ENCODE measurements at places on chromosomes 2 and 18.
A peak's percentile ranks its signal among the peaks of the same experiment; 100 is the strongest.

DNA sequence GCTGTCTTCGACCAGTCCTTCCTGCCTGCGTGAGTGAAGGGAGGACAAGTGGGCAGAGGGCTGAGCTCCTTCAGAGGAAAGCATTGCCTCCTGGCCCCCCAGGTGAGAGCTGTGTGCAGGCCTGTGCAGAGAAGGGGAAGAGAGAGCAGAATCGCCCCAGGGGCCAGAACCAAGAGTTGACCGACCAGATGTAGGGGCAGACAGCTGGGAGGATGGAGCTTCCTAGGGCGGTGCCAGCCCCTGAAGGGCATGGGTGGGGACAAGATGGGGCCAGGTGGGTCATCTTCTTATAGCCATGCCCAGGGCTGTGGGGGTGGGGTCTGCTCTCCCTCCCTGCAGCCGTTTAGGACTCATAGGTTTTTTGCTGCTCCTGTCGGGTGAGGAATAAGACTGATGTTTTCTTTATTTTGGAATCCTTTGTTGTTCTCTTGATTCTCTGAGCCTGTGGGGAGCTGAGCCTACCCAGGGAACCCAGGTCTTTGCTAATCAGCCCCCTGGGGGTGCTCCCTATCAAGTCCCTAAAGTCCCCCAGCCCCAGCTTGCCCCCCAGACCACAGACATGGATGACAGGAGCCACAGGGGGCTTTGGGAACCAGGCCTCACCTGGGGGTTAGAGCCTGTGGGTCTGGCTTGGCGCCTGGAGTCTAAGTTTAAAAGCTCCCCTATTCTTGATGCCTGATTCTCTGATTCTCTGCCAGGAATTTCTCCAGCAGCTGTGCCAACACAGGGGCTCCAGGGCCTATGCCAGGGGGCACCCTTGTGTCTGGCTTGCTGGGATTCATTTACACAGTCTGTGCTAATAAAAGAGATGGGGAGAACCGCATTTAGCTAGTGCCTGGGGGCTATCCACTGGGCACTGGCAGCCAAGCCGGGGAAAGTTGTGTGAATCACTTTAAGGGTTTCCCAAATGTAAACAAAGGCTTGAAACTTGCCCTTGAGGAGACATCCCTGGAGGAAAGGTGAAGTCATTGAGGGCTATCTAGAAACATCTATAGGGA lies 9.3 kb upstream of the EFHD1 start:
- DNase-seq, result no peak

- DNase-seq, result peak; percentile 13
Observed at GRCh38 chr2:148554459-148555247, 89.9 kb upstream of the EPC2 start.

DNA sequence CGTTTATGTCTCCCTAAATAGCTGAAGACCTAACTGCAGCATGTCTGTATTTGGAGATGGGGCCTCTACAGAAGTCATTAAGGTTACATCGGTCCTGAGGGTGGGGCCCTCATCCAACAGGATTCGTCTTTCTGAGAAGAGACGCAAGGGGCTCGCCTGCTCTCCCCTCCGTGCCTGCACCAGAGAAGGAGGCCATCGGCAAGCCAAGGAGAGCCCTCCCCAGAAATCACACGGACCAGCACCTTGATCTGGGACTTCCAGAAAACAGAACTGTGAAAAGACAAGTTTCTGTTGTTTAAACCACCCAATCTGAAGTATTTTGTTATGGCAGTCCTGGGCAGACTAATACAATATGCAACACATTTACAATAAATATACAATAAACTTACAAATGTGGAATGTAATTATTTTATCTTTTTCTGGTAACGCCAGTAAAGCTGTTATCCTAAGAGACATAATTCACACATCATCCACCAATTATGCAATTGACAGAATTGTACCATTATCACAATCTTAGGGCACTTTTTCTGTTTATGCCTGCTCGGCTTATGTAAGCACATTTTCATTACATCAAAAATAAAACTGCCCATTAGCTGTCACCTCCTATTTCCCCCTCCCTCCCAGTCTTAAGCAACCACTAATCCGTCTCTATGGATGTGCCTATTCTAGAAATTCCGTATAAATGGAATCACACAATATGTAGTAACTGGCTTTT lies 6.1 kb downstream of the HSBP1L1 start:
- no peak for DNase-seq

GRCh38 chr2:2031101-2031500 lies 286.8 kb upstream of the PXDN start:
- no peak for DNase-seq
